ENCODE measurements at places on chromosomes 4 and X.
A peak's percentile ranks its signal among the peaks of the same experiment; 100 is the strongest.

- DNase-seq = no peak
These were observed 265.1 kb upstream of the FAM241A start for GRCh38 chr4:111880116-111880515.

GRCh38 chrX:109839694-109840567 lies 106.9 kb upstream of the ACSL4 start:
- peak; percentile 16 for DNase-seq

- DNase-seq = no peak
These were observed 18.0 kb downstream of the ARHGAP10 start for GRCh38 chr4:147749811-147750321.

DNA sequence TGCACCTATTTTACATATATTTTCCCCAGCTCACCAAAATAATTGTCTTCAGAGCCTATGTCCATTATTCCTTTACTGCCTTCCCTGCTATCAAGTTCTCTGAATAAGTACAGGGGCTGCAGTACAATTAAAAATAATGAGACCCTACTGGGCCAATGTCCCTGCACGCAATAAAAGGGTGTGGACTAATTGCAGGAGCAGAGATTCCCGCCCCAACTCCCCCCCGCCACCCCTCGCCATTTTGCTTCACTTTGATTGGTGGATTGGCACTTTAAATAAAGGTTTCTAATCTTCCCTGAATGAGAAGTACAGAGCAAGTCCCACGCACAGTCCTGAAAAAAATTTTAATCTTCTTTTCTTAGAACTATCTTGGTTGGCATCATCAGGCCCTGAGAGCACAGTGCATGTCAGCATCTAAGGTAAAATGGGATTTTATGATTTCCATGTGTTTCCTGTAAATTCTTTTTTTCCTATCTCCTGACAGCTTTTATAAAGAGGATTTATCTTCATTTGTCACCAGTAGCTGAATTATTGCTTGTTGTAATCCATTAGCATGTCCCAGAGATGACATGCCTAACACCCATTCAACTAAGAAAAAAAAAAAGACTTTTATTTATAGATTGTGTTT lies at the start of gene AMBN:
AMBN (plus strand) TSS at position 302 of the 628 bp plus-strand sequence; CDS start at position 405, 103 bp downstream.
- no peak for DNase-seq

DNA sequence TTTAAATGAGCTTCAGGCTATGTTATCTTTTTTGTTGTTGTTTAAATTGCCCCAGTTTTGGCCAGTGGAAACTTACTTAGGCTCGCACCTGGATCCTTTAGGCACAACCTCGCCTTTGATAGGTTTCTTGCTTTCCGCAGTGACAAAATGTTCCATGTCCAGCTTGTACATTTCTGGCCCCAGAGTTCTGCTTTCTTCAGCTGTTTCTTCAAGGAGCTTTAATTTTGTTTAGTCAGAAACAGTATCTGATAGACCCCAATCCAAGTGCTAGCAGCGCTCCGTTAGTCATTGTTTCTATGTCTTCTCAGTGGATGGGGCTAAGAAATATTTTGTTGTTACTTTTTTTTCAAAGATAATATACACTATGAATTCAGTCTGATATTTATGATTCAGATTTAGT lies 82.8 kb downstream of the STIM2 start:
- DNase-seq = no peak

DNA sequence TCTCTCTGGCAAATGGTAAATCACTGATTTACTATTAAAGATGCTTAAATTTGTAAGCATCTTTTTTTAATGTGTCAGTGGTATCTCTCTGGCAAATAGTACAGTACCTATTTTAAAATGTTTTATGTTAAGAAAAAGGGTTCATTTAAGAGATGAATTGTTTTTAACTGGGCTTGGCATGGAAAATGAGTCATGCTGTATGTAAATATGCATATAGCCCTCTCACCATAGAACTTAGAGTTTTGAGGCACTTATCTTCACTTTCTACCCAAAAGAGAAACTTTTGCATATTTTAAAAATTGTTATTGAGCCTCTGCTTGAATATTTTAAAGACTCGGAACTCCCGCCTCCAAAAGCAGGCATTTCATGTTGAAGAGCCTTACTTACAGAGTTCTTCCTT lies 37.9 kb downstream of the KLHL34 start:
- no peak for DNase-seq

DNA sequence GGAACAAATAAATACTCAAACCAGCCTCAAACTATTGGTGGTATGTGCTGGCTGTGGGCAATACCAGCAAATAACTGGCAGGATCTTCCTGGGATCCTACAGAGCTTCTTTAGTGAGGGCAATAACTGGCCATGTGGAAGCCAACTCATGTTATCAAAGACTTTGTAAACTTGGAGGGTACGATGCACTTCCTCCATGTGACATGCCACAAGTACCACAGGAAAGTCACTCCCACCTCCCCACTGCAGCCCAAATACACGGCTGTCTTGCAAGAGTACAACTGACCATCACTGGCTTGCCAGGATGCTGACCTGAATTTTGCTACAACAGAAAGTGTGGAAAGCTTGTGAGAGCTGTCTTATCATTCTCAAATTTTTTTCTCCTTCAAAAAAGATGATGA lies 93.3 kb upstream of the MAML3 start:
- no peak for DNase-seq

DNA sequence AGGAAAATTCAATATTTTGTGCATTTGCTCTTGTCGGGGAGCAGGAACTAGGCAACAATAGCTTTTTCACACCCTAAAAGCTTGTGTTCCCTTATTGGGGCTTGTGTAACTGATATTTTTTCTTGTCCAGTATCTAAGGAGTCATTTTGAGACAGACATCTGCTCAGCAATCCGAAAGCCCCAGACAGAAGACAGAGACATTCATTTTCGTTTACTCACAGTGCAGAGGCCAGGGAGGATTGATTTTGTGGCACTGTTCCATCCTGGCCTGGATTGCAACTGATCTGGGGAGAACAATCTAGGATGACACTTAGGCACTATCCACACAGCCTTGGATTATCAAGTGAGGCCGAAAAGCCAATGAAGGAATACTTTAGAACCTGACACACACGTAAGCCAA lies 27.4 kb upstream of the PLAC1 start:
- peak; percentile 6 for DNase-seq

GRCh38 chrX:124406294-124407014 lies 60.1 kb downstream of the SH2D1A start:
- DNase-seq = peak; percentile 63

GRCh38 chrX:13487731-13488505 lies 81.5 kb upstream of the EGFL6 start:
- DNase-seq = peak; percentile 88

- DNase-seq = no peak
These were observed 22.8 kb upstream of the HADH start for GRCh38 chr4:107966903-107967302.

DNA sequence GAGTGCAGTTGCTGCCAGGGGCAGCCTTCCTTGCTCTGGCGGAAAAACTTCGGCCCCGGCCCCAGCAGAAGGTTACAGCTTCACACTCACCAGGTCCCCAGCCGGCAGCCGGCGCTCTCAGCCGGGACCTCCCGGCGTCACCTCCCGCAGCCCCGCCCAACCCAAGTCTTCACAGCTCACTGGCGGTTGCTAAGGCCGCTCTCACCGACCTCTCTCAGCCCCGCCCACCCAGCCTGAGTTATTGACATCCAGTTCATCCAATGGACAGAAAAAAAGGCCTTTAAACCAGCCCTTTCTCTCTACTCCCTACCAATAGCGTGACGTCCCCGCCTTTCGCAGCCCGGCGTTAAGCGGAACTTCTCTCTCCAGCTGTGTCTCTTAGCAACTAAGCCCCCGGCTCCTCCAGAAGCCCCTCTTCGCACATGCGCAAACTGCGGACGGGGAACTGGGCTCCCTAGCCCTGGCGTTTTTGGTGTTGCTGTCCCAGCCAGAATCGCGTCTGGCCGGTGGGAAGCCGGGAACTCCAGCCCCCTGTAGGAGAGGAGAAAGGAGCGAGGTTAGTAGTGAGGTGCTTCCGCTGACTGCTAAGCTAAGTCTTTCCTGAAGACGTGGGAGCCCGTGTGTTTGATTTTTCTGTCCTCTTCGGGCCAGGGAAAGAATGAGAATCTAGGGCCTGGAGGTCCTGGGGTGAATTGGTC lies at the start of gene BBS12:
BBS12 (plus strand) TSS at position 376 of the 698 bp plus-strand sequence. CDS start 9,189 bp downstream, outside the sequence.
- peak; percentile 99 for DNase-seq
